ENCODE measurements at places on chromosomes 6 and 20.

DNA sequence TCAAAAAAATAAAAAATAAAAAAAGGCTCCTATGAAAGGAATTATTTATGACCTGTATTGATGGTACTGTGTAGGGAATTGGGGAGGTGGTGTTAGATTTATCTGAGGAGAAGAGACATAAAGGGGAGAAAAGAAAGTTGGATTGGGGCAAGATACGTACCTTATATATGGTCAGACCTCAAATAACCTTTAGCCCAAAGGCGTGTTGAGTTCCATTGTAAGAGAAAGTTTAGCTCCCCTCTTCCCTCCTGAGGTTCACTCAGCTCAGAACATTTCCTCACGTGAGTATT lies 296.9 kb downstream of the ADGB start:
- no peak for DNase-seq

DNA sequence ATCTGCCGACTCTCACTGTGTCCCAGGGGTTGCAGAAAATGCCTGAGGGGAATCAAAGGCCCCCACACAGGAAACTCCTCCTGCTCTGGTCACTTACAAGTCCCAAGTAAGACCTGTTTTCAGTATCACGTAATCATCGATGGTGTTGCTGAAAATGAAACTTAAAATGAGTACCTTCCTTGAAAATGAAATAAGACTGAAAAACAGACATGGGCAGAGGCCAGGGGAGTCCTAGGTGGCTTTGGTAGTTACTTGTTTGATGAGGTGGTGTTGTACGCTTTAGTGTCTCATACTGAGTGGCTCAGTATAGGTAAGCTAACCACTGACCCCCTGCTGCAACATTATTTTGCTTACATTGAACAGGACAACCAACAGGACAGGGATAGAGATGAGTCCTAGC lies 43.0 kb upstream of the SYNCRIP start:
- DNase-seq: peak; percentile 46

GRCh38 chr20:2918096-2919049 lies 45.1 kb downstream of the PTPRA start:
- DNase-seq: no peak

- no peak for DNase-seq
Observed at GRCh38 chr6:147176795-147177194, 27.4 kb upstream of the STXBP5 start.

DNA sequence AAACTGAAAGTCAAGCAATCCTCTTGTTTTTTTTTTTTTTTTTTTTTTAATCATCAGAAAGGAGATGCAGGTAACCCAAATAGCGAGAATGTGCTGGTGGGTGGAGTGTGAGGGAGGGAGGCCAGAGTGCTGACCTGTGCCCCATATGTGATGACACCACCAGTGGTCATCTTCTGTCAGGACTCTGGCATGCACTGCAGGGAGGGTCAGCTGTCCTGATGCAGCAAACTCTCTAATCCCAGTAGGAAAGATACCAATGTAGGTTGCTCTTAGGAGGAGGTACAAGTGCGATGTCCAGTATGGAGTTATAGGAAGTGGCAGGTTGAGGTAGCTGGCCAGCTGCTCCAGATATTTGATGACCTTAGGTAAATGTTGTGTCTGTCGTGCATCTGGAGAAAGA lies 2.8 kb upstream of the CST4 start:
- DNase-seq: no peak

DNA sequence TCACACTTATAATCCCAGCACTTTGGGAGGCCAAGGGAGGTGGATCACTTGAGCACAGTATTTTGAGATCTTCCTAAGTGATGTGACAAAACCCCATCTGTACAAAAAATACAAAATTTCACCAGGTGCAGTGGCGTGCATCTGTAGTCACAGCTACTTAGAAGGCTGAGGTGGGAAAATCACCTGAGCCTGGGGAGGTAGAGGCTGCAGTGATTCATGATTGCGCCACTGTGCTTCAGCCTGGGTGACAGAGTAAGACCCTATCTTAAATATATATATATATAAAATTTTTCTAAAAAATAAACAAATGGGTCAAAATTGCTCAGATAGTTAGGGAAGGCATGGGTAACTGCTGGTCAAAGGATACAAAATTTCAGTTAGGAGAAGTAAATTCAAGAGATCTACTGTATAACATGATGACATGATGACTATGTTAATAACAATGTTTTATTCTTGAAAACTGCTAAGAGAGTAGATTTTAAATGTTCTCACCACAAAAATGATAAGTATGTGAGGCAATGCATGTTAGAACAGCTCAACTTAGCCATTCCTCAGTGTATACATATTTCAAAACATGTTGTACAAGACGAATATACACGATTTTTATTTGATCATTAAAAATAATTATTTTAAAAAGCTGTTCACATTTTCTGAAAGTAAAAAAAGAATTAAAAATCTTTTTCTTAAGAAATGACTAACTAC lies 24.4 kb downstream of the TBC1D32 start:
- no peak for DNase-seq

DNA sequence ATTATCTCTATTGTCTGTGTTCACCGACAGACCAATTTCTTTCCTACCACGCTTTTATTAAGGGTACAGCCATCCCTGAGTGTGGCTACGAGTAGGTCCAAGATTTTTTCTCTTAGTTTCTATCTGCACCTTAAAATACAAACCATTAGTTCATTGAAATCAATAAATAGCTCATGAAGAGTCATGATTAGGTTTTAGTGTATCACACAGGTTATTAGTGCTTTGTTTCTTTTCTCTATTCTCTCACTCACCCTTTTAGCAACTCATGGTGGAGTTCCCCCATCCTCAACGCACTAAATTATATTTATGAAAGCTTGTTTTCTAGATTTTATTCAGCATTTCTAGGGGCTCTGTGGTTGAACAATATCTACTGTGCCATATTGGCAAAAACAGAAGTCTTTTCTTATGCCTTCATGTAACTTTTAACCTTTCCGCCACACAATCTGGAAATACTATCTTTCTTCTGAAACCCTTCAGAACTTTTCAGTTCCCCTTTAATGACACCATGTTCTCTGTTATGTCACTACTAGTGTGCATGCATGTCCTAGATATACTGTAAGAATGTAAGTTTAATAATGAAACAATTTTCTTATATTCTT lies 128.2 kb upstream of the LAMA2 start:
- peak; percentile 65 for DNase-seq

DNA sequence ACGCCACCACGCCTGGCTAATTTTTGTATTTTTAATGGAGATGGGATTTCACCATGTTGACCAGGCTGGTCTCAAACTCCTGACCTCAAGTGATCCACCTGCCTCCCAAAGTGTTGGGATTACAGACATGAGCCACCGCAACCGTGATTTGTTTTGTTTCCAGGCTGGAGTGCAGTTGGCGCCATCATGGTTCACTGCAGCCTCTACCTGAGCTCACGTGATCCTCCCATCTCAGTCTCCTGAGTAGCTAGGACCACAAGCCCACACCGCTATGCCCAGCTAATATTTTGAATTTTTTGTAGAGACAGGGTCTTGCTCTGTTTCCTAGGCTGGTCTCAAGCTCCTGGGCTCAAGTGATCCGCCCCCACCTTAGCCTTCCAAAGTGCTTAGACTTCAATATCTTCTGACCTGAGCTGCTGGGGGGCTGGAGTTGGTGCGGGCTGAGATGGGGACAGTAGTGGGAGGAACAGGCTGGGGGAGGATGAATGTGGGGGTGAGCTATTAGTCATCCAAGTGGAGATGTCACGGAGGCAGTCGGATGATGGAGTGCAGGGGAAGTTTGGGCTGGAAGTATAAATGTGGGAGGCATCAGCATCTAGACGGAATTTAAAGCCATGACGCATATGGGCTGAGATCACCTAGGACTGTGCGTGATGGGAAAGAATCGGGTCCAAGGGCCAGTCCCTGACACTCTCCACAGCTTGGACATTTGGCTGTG lies 23.1 kb upstream of the ZMYND8 start:
- DNase-seq: no peak

DNA sequence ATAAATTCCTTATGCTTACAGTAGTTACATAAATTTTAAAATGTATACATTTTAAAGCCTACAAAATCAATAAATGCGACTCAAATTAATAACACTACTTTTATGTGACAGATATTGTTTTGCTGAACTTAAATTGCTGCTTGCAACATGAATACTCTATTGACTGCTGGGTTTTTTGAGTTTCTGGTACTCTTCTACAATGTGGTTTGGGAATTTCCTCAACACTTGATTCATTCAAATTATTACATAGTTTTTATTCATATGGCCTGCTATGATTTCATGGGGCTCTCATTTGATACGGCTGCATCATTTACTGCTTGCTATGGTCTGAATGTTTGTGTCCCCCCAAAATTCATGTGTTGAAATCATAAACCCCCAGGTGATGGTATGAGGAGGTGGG lies 2.3 kb upstream of the TXLNB start:
- no peak for DNase-seq

DNA sequence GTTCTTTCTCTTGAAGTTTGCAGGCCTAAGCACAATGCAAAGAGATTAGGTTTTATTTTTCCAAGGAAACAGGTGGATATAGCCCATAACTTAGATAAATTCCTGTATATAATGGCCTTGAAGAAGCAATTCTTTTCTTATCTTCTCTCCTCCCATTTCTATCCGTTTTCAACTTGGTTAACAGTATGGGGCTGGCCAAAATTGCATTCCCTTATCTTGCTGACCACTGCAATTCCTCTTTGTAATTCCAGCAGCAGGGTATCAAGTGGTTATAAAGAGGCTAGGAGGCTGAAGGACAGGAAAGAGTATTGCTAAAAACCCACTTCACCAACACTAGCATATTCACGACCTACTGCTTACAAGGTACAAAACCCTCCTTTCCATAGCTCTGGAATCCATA lies 643.5 kb upstream of the ID4 start:
- DNase-seq: no peak

Measured in GM12878 (cell line).